ENCODE measurements at places on chromosomes 5 and 9.

GRCh38 chr5:119651486-119651885 lies 22.1 kb downstream of the FAM170A start:
- no peak for DNase-seq

GRCh38 chr5:75668445-75668844 lies 48.8 kb downstream of the POC5 start:
- DNase-seq, result no peak

DNA sequence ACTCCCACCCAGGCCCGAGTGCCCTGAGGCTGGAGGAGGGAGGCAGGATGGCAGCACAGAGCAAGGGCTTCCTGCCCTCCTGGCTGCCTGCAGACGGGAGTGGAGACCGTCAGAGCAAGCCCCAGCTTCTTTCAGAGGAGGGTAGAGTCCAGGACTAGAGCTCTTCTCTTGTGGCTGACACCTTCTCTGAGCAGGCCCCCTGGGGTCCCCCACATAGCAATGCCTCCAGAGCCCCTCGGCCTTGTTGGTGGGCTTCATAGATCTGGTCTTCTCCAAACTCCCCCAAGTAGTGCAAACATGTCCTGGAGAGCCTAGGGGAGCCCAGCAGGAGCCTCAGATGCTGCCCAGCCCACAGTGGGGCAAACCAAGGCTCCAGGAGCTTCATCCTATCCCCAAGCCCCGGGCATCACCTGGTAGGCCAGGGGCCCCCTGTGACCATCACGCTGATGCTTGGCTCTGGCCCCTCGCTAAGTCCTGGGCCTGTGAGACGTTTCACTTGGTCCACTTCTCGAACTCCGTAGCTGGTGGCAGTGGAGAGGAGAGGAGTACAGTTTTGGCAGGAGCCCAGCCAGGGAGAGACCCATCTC lies 2.0 kb downstream of the MZB1 start:
- no peak for DNase-seq

DNA sequence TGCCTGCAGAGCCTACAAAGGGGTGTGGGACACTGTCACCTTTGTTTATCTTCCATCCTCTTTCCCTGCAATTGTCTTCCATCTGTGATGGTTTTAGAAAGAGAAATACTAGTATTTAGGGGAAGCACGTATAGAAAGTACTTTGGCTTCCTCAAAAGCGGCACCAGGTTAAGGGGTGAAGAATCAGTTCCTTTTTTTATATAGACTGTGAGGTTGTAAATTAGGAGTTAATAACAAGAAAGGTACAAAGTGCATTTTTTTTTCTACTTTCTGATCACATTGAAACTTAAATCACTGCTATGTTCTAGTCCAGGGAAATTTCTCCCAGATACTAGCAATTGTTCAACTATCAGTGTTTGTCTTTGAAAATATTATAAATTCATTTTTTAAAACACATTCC lies 219.3 kb downstream of the CEMIP2 start:
- DNase-seq, result no peak

DNA sequence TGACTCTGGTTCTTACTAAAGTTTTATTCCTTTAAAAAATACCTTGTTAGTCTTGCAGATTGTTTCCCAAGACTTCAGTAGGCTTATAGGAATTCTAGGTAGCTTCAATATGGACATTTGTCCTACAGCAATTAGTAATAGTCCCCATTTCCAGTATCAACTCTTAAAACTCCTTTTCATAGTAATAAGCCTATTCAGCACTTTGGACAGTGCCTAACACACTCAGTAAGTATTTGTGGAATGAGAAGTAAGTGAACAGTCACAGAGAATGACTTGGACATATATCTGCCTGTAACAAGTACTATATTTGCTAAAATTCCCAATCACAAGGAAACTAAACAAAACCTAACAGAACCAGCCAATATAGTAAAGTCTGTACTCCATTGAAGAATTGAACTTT lies 1291.8 kb upstream of the DMAC1 start:
- DNase-seq, result no peak

DNA sequence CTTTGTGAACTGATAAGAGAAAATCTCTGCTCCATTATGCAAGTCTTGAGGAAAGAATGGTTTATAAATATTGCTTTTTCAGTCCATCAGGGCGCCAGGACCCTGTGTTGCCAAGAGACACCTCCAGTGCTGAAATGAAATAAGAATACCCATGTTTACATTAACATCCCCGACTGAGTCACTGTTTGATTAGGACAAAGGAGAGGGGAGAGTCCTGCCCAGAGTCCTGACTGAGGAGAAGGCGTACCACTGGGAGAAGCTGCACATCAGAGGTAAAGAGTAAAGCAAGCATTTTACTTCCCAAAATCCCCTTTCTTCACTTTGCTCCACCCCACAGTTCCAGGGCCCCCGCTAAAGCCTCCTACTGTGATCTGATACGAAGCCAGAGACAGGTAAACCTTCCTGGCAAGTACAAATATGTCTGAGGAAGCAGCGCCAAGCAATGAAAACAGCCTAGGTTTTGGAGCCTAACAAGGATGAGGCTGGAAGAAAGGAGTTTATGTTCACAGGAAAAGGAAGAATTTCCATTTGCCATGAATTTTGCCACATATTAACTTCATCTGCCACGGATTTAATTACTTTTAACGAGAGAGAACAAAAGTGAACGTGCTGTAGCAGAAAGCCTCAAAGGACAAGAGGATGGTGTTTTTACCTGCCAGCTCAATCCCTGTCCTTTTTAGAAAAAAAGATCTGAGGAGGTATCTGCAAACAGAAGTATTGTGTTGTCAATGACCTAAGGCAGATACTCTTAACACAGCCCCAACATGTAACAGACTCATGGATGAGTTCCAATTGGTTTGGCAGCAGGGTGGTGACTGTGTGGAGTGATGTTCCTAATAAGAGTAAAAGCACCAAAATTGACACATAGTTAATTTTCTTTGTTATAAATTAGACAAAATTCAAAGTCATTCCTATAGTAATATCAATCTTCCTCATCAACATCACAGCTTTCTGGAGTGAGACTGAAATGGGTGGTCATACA lies 209.4 kb upstream of the TLE4 start:
- DNase-seq, result no peak

DNA sequence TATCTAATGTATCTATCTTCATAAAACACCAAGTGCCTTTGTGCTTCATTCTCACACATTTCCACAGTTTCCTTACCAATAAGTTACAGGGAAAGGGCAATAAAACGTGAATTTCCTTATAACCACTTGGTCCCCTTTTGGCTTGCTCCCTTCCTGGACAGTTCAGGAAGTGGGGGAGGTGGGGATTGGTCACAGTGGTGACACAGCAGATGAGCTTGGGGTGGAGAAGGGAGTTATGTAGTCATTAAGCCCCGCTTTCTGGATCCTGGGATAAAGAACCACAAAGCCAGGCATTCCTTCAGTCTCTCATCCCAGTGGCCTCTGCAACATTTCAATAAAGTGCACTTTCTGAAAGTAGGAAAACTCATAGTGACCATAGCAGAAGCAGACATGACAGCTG lies 47.1 kb upstream of the FYB1 start:
- DNase-seq, result no peak

DNA sequence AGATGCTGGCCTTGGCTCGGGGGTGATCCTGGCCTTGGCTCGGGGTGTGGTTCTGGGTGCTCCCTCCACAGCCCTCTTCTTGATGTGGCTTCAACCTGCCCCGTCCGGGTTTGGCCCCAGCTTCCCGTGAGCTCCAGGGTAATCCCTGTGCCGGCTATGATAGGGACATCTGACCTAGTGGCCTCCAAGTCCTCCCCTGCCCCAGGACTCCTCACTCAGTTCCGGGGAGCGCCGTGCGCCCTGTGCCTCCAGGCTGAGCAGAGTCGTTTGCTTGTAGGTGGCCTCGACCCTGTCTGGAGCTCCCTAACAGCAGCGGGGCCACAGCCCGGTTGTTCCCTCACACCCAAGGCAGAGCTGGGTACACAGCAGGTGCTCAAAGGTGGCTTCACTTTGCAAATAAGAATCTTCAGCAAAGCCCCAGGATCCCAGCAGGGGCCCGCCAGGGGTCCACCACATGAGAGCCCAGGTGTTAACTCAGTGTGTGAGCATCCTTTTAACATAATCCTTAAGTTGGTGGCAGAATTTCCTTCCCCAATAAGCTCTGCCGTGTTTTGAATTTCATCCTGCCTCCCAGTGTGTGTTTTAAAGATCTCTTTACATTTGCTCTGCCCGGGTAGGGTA lies 32.3 kb upstream of the CEP72 start:
- DNase-seq, result no peak

DNA sequence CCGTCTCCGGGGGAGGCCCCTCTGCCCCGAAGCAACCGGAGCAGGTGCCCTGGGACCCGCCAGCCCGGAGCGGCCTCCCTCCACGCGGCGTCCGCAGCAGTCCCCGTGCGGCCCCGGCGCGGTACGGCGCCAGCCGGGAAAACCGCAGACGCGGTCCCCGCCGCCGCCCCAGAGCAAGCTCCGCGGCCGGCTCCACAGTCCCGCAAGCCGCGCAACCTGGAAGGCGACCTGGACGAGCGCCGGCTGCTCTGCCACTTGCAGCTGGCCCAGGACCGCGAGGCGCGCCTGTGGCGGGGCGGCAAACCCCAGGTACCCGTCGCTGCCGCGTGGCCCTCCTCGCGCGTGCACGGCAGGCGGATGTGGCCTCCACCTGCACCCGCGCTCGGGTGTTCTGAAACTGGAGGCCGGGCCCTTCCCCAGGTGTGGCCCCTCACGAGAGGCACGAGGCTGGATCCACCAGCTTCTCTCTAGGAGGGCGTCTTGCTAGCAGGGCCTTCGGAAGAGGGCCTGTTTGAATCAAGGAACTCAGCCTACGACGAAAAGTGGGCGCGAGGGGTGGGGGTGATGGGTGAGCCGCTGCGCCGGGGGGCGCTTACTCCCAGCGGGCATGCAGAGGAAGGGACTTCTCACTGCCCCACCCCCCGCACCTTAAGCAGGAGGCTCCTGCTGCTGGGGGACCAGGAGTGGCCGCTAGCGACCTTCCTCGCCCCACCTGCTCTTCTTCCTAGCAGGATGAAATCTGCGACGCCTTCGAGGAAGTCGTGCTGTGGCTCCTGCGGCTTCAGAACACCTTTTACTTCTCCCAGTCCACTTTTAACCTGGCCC lies 602 bp downstream of the CCNI2 start:
- peak; percentile 41 for DNase-seq

- DNase-seq, result no peak
Measured at GRCh38 chr5:94407023-94407422, 211.4 kb downstream of the KIAA0825 start.

DNA sequence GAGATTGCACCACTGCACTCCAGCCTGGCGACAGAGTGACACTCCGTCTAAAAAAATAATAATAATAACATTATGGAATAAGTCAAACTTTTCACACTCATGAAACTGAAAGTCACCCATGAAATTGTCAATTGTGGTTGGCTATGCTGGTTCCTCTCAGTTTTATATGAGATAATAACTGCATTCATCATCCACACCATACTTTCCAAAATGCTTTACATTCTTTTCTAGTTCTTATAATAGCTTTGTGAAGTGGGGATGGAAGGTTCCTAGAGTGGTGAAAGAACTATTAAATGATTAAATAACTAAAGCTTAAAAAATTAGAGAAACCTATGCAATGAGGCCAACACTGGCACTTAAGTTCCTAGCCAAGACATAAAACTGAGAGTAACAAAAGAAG lies 12.6 kb upstream of the ASPN start:
- DNase-seq, result no peak

- no peak for DNase-seq
Measured at GRCh38 chr9:16294133-16294770, 576.2 kb downstream of the BNC2 start.

GRCh38 chr9:114372921-114373448 lies 14.8 kb downstream of the AKNA start:
- peak; percentile 77 for DNase-seq

DNA sequence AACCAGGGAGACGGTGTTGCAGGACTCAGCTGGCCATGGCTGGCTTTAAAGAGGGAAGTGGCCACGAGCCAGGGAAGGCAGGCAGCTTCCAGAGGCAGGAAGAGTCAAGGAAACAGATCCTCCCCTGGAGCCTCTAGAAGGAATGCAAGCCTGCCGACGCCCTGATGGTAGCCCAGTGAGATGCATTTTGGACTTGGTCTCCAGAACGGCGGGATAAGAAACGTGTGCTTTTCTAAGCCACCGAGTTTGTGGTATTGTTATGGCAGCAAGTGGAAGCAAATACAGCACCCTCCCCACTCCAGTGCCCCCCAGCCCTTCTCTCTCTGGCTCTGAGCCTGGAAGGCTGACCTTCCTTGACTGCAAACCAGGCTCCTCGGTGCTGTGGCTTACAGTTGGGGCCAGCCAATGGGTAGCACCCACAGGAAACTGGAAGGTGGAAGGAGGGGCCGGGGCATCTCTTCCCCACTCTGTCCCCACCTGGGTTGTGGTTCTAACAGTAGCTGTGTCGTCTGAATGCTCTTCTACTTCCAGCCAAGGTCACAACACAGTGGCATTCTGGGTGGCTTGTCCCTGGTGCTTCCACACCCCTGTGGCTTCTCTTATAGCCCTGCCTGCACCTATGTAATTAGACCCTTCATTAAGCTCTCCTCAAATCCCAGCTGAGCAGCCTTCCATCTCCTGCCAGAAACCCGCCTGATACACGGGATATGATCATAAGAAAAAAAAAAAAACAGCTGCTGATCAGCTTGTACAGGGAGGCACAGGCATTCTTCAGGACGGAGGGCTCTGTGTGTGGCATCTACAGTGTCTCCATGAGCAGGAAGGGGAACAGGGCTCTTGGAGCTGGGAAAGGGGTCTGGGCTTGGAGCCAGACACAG lies 29.9 kb upstream of the UNC5A start:
- DNase-seq, result no peak

DNA sequence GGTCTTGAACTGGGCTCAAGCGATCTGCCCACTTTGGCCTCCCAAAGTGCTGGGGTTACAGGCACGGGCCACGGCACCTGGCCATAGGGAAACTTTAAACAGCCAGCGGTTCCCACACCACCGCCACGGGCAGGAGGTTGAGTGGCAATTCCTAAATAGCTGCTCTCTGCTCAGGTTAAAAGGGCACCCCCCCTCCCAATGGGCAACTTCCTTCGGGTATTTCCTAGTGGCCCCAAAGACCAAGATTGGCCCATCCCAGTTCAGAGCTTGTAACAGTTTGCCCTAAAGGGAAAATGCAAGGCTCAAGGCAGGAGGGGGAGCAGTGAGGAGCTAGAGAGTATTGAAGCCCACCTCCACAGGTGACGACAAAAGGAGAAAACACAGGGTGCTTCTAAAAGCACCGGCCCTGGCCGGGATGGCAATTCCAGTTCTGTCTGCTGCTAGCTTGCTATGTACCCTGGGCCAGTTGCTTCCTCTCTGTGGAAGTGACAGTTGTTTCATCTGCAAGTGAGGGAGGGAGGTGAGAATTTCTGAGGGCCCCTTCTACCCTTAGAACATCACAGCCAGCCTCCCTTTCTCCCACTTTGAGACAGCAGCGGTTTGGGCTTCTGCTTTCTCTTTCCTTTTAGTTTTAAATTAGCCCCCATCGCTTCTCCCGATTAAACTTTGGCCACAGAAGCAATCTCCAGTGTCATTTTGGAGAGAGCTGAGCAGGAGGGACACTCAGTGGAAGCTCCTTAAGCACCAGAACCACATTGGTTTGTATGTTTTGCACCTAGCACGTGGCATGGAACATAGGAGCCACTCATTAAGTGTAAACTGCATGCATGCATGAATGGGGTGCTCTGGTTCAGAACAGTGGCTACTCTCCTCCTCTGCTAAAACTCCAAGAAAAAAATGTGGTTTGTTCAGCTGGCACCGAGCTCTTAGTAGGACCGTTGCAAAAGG lies 17.3 kb upstream of the TNIP1 start:
- DNase-seq, result peak; percentile 42
